Stimulated activated naive CD4-positive, alpha-beta T cell treated with Interleukin-2 at 50 U/mL for 16 hours (primary cell): ENCODE measurements at places on chromosomes 3 and 15.

DNA sequence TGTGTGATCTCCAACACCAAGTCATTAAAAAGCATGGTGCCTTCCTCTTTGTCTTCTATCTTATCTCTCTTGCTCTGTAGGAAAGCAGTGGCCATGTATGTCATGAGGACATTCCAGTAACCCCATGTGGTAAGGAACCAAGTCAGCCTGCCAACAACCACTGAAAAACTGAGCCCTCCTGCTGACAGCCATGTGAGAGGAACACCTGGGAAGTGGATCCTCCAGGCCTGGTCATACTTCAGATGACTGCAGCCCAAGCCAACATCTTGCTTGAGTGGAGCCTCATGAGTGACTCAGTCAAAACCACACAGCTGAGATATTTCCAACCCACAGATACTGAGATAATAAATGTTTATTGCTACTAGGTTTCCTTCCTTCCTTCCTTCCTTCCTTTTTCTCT, 597.3 kb downstream of the ZIC1 start:
- DNase-seq, result no peak

DNA sequence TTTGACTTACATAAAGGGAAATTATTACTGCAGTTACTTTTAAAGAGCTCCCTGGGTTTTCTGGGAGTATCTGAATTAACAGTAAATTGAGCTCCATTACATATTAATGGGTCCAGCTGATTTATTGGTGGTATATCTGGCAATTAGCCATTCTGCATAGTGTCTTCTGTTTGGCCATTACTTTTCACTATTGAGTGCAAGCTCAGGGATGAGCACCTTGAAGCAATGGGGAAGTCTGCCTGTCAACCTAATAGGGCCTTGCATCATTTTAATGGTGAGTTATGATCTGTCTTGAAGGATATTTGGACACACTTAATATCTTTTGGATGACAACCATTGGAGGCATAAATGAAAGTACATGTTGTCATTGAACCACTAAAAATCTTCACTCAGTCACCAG, 73.8 kb downstream of the MFSD1 start:
- DNase-seq, result no peak

DNA sequence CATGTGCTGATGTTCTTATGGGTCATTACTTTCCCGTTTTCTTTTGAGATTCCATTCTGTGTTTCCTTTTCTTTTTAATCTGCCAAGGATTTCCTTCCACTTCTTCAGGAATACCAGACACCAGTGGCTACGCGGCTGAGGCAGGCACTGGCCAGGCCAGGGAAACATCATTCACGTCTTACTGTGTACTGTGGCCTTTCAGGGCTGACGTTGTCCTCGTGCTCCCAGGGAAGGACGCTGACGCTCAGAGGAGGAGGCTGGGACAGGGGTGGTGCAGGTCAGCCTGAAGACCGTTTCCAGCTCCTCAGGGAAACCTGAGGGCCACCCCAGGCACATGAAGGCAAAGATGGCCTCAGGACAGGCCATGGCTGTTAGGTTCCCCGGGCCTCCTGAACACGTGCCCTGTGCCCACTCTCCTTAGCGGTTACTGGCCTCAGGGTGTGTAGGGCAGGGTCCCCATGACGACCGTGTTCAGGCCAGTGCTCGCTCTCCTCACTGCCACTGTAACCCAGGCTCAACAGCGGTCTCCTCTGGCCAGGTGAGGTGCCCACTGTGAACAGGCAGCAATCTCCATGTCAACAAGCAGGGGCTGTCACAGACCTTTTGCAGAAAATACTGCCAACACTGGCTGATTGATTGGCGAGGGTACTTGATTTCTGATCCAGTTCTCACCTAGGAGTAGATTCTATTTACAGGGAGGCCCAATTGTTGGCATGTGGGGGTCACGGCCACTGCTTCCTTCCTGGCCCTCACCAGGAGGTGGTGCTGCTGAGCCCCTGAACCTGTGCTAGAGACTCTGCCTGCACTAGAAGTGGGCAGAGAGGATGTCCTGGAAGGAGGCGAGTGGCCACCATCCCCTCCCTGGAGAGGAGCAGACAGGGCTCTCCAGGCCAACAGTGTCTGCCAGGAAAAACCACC, 169.5 kb downstream of the ATP10A start:
- no peak for DNase-seq

DNA sequence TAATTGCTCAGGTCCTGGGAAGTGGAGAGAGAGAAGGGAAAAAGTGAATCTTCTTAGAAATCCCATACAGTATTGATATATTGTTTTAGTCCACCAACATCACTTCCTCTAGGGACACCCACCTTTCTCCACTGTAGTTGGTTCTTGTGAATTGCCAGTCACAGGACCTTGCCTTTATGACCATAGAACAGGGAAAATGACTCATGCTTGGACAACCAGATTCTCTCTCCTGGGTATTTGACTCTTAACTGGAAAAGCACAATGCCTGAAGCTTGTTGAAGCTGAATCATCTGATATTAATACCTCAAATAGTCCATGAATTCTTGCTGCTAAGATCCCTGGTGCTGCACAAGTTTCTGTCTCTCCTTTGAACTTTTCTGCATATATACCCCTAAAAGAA, 32.5 kb upstream of the DCLK3 start:
- DNase-seq, result no peak

DNA sequence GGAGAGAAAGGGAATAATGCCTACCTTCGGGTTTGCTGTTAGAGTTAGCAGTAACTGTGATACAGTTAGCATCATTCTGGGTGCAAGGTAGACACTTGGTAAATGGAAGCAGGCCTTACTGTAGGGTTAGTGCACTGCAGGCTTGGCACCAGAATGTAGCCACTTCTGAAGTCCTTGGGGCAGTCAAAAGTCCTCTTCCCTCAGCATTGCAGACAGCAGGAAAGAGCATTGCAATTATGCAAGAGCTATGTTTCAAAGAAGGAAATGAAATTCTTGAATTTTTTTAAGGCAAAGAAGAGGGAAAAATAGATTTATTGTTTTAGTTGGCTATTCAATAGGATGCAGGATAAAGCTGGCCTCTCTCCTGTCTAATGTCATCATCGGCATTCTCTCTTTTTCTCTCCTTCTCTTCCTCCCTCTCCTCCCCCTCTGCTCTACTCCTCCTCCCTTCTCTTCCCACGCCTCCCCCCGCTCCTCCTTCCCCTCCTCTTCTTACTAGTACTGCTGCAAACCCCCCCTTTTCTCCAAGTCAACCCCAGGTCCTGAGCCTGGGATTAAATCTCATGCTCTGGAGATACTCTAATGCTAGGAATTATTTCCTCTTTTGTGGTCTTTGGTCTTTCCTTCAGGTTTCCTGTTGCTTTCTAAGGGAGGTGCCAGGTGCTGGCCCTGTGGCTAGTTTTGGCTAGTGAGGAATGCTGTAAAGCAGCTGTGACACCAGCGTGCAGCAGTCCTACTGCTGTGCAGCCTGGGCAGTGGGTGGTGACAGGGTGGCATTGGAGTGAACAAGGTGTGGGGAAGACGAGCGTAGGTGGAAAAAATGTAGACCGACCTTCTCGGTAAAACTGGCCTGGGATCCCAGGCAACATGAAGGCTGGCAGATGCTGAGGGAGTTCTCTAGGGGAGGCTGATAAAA, 21.7 kb downstream of the EEFSEC start:
- no peak for DNase-seq

DNA sequence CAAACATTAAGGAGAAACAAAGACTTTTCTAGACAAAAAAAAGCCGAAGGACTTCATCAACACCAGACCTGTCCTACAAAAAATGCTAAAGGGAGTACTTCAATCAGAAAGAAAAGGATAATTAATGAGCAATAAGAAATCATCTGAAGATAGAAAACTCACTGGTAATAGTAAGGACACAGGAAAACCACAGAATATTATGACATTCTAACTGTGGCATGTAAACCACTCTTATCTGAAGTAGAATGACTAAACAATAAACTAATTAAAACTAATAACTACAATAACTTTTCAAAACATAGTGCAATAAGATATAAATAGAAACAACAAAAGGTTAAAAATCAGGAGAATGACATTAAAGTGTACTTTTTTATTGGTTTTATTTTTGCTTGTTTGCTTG, 584.5 kb upstream of the CCDC54 start:
- no peak for DNase-seq
